ENCODE measurements at places on chromosomes 6 and 20. TPM values are rescaled to one million over a fixed set of nuclear protein-coding genes. Genes with fewer than 3 reads are reported as not detected.

The KHDRBS2 gene
- total RNA-seq, result 0.37 TPM

The APOBEC2 gene
- total RNA-seq, result not detected

The PDE10A gene
- total RNA-seq, result not detected

The VWA7 gene
- total RNA-seq, result 1.1 TPM

The PLAGL1 gene
- 10.0 TPM for total RNA-seq

Data from naive thymus-derived CD4-positive, alpha-beta T cell (primary cell).